ENCODE measurements at places on chromosomes 13 and 19. TPM values are rescaled to one million over a fixed set of nuclear protein-coding genes. Genes with fewer than 3 reads are reported as not detected.

Gene C1QTNF9B
- total RNA-seq: not detected

Gene ZNF223
- 0.63 TPM for total RNA-seq

Gene ZNF709
- total RNA-seq: 2.1 TPM

Gene SPACA6
- 9.1 TPM for total RNA-seq

Gene TMPRSS9
- not detected for total RNA-seq

Gene ZNF460
- 52.4 TPM for total RNA-seq

Gene ALOX5AP
- total RNA-seq: 29.6 TPM

Gene NLRP12
- total RNA-seq: not detected

Gene DPY19L3
- 14.6 TPM for total RNA-seq

Gene FRY
- 3.5 TPM for total RNA-seq

Gene MISP3
- 1.1 TPM for total RNA-seq

Gene CABP5
- total RNA-seq: not detected

Gene TMEM238
- 6.3 TPM for total RNA-seq

All from activated CD4-positive, alpha-beta T cell treated with anti-CD3 and anti-CD28 coated beads for 36 hours (primary cell).